ENCODE measurements at places on chromosomes 3 and 15.

DNA sequence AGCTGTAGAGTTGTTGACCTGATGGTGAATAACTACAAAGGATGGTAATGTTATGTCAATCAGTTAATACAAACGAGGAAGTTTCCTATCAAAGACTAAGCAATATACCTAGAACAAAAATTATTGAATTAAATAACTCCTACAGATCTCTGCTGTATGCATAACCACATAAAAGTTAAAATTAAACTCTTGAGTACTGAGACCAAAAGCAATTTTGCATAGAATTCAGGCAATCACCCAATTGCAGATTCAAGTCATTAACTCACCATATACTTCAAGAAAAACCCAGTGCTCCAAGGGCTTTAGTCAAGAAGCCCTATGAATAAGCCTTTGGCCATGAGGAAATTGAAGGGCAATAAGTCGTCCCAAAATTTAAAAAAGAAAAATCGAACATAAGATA lies 518.8 kb downstream of the MECOM start:
- no peak for DNase-seq

DNA sequence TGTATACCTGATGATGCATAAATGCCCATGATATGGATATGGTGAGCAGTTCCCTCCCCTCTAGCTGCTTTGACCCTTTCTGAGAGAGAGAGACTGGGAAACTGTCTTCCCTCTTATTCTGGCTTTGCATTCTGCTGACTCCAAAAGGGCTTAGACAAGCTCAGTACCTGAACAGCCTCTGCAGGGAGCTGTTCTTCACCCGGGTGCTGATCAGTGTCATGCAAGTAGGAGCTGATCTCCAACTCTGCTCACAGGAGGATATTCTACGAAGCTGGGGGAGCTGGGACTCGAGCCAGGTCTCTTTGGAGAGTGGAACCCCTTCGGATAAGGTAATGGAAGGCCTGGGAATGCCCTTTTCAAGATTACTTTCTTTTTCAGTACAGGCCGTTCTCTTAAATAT lies 237.1 kb downstream of the RYR3 start:
- peak; percentile 7 for DNase-seq

DNA sequence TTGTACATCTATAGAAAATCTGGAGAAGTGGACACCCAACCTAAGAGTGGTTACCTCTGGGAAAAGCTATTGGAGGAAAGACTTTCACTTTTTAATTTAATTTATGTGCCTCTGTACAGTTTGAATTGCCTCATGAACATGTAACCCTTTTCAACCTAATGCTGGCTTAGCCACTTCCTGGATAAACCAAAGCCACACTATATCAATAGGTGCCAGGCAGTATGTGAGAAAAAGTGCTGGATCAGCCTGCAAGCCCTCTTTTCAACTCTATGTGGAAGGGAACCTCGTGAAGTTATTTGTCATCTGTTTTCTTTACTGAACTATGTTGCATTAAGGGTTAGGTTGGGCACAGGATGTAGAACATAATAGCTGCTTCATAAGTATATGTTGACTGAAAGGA lies 9.3 kb upstream of the TOPAZ1 start:
- no peak for DNase-seq

- no peak for DNase-seq
These were observed 139.6 kb downstream of the MCTP2 start for GRCh38 chr15:94370936-94371285.

DNA sequence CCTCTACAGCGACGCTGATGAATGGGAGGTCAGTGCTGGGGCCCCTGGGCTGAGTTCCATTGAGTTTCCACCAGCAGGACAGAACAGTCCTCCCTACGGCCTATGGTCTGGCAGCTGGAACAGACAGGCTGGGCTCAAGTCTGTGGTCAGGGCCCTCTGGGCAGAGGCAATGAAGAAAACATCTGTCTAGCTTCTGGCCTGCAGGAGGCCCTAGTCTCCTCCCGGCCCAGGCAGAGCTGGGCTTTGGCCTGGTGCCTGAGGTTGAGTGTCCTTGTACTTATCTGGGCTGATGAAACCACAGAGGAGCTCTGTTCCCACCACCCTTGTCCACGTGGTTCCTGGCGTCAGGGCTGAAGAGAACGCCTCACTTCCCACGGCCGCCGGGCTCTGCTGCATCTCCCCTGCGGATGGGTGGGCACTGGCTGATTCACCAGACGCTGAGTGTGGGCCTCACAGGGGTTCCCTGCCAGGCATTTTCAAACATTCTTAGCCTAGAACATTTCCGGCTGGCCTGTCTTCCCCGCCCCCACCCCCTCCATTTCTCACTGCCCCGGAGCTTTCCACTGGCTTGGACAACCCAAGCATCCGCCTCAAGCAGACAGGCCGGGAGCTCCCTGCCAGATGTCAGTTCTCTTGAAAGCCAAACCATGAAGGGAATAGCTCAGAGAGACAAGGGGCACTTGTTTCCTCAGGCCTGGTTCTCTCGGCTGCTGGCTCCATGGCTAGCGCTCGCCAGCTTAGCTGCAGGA lies 20.3 kb downstream of the PPCDC start:
- peak; percentile 100 for DNase-seq

DNA sequence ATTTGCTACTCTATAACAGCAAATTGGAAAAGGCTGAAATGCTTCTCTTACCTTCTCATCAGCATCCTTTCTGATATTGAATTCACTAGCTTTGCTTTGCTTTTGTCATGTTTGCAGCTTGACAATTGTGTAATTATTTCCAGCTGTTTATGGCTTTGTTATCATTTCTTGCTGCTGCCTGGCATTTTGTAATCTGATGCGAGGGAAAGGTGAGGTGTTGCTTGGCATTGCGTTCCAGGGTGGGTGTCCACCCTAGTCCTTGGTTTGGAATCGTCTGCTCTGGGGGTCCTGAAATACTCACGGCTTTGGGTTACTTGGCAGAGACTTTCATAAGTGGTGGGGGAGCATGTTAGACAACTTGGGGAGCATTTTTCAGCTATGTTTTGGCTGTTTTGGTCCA lies 2.9 kb downstream of the CACNA2D3 start:
- DNase-seq, result no peak

DNA sequence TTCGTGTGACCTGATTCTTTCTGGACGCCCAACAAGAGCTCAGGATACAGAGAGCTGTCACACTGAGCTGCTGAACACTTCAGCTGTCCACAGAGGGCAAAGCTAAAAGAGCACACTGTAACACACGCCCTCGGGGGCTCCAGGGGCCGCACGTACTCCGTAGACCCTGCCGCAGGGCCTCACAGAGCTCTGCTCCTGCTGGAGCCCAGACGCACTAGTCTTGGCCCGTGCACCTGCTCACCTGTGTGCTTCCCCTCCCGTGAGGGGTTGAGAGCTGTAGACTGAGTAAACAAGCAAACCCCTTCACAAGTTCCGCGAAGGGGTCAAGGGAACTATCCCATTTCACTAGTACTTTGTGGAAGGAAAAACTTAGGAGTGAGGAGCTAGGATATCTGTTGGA lies 30.7 kb upstream of the TUSC7 start:
- no peak for DNase-seq

DNA sequence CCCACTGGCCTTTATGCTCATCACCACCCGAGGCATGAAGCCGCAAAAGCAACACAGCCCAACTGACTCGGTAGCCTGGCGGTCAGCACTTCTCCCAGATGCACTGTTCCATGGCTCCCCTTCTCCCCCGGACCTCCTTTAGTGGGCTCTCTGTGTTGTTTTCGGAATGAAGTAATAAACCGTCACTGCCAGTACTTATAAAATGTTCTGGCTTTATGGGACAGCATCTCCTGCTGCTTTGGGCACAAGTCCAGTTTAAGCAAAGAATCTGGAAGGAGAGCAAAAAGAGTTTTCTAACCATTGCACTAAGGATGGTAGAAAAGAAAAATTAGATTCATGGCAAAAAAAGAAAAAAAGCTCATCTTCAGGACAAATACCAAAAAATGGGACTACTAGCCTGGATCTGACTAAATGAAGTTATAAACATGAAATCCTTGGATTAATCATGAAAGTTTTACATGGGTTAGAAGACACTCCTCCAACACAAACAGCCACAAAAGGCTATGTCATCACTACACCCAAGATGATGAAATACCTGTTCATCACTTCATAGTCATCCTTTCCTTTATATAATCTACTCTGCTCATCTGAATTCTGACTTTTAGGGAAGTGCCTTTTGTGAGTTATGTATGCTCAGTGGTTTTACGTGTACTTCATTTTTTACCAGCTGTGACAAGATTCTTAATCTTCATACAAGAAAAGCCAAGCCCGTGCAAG lies 89.5 kb upstream of the UBE2E2 start:
- DNase-seq, result no peak

DNA sequence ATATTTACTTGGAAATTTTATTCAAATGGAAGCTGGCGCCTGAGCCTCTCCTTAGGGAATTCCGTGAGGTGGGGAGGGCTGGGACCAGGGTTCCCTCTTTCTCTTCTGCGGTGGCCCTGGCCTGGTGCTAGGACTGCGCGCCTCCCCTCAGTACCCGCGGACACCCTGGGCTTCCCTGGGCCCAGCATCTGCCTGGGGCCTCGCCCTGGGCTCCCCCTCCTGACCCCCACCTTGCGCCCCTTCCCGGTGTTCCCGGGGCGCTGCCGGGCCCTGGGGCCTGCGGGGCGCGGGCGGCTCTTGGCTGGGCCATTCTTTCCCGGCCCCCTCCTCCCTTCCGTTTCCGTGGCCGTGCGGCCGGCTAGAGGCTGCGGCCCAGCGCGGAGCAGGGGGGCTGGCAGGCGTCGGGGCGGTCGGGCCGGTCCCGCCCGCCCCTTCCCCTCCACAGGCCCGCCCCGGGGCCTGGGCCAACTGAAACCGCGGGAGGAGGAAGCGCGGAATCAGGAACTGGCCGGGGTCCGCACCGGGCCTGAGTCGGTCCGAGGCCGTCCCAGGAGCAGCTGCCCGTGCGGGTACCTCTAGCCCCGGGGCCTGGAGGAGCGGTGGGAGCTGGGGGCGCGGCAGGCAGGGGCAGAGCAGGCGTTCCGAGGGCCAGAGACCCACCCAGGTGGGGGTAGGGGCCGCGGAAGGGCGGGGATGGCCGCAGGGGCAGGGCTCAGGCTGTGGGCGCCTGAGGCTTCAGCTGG lies at the start of gene FES:
Gene FES (plus strand): TSS at position 529 of the 743 bp plus-strand sequence. CDS start 542 bp downstream, outside the sequence.
- DNase-seq, result no peak

- no peak for DNase-seq
These were observed 18.6 kb downstream of the LRRFIP2 start for GRCh38 chr3:37155782-37156181.

GRCh38 chr3:135970506-135971116 lies 5.1 kb downstream of the PPP2R3A start:
- DNase-seq, result no peak

DNA sequence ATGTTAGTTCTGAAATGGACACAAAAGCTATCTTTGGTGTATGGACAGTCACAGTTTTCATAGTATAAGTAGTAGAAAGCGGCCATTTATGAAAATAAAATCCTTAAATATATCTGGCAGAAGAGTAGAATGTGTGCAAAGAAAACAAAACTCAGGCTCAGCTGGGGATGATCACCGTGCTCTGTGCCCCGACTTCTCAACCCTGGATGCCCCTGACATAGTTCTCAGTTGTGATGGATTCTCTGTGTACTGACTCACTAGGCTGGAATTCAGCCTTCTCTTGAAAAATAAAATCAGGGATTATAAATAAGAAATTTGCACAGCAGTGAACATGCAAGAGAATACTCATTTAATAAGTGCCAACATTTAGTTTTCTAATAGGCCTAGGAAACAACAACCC lies 925.1 kb upstream of the NR2F2 start:
- no peak for DNase-seq

GRCh38 chr3:131883711-131884407 lies 151.0 kb downstream of the CPNE4 start:
- DNase-seq, result no peak

All from GM04504 (cell line).